ENCODE measurements at places on chromosomes 7 and 10.

DNA sequence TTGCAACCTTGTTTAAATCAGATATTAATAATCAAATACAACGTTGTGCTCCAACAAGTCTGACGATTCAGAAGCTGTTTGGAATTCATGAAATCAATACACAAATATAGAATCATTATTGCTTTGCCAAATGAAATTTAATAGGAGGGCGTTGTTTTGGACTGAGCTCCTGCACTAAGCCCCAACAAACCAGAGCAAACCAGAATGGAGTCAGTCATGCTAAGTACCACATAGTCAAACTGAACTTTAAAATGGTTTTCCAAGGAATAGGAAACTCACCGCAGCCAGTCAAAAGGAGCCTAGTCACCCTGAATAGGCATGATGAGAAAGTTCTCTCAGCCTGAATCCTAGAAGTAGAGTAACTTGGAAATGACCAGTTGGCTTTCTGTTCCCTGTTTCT, 53.7 kb downstream of the HACD1 start:
- DNase-seq, result no peak

DNA sequence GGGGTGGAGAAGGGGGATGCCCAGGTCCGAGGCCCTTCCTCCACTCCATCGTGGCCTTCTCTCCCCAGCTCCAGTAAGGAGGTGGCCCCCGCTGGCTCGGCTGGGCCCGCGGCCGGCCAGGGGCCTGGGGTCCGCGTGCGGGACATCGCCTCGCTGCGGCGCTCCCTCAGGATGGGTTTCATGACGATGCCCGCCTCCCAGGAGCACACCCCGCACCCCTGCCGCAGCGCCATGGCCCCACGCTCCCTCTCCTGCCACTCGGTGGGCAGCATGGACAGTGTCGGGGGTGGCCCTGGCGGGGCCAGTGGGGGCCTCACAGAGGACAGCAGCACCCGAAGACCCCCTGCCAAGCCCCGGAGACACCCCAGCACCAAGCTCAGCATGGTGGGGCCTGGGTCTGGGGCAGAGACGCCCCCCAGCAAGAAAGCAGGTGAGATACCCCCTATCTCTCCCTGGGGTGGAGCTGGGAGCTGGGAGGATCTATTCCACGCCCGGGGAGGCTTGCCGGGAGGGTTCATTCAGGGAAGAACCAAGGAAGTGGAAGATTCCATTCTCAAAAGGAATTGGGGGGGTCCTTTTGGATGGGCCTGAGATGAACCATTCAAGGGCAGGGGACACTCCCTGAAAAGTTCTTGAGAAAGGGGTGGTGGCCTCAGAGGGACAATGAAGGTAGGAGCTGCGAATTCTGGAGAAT, 3.2 kb downstream of the NYAP1 start:
- DNase-seq, result no peak

DNA sequence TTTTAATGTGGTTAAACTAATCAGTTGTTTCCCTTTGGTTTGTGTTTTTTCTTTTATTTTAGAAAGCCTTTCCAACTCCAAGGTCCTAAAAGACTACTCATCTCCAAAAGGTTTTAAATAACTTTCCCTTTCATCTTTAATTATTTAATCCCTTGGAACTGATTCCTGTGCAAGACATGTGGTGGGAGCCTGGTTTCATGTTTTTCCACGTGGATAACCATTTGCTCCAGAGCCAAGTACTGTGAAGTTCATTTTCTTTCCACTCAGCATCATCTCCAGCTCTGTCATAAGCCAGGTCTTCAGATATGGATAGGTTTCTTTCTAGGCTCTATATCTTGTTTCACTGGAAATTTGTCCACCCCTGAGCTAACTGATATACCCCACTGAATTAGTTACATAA, 16.7 kb downstream of the PPP1R3C start:
- DNase-seq, result no peak

DNA sequence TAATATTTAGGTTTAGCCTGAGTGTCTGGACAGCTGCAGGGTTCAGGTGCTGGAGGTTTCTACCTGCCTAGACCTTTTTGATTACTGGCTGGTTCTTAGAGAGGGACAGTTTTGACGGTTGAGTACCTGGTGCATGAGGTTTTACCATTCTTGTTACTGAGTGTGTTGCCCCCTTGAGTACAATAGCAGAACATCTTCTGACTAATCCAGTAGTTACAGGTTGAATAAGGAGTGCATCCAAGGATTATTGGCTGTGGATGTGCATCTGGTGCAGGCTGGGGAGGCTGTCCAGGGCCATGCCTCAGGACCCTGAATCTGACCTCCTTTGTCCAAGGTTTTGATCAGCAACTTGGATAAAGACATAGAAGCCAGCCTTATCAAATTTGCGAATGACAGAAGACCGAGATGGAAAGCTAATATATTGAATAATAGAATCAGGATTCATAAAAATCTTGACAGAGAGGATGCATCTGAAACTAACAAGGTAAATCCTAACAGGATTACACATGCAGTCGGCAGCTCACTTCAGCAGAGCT, 23.1 kb downstream of the PLPP4 start:
- DNase-seq, result no peak

GRCh38 chr7:38339953-38340819, 66.8 kb upstream of the TARP start:
- DNase-seq, result no peak

DNA sequence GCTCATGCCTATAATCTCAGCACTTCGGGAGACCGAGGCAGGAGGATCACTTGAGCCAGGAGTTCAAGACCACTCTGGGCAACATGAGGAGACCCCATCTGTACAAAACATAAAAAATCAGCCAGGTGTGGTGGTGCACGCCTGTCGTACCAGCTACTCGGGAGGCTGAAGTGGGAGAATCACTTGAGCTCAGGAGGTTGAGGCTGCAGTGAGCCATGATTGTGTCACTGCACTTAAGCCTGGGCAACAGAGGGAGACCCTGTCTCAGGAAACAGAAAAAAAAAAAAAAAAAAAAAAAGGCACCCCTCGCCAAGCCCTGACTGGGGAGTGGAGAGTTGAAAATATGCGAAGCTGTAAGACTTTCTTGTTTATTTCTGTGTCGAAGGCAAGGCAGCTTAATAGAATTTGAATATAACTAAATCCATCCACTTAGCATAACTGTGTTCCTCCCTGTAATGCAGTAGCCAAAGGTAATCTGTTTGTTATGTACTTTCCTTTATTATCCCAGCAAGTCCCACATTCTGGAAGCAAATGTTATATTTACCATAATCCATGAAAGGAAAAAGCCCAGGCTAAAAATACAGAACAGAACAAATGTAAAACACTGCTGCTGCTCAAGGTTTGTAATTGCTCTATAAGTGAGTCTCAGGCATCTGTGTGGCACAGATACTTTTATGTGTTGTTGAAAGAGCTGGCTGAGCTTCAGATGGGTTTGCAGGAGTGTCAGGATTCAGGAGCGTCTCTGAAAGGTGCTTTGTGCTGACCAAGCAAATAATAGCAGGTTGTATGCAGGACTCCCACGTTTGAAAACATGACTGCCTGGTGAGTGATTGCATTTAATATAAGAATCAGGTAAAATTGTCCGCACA, 127.2 kb downstream of the CELF2 start:
- DNase-seq, result no peak

GRCh38 chr10:121436630-121437341, 161.5 kb downstream of the FGFR2 start:
- DNase-seq, result no peak

GRCh38 chr7:102297487-102298218, 11.0 kb downstream of the SH2B2 start:
- DNase-seq, result no peak

GRCh38 chr7:96388620-96389383, 66.9 kb upstream of the SLC25A13 start:
- peak; percentile 21 for DNase-seq

Measured in fibroblast of the conjunctiva (primary cell).